ENCODE measurements at places on chromosomes 7 and 10.
A peak's percentile ranks its signal among the peaks of the same experiment; 100 is the strongest.

DNA sequence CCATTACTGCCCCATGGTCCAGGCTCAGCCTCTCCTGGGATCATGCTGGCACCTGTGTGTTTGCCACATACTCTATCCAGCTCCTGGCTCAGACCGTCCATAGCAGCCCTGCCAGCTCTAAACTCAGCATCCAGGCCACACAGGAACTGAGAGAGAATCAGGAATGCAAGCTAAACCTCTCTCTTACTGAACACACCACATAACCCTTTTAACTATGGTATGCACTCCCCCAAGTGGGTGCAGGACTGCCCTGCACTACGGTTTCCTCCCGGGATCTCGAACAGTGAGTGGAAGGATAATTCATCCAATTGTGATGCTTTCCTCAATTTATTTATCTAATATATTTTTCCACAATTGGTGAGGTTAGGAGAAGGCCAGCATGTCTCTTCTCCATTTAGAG, 17.1 kb upstream of the ZNF800 start:
- DNase-seq = no peak

DNA sequence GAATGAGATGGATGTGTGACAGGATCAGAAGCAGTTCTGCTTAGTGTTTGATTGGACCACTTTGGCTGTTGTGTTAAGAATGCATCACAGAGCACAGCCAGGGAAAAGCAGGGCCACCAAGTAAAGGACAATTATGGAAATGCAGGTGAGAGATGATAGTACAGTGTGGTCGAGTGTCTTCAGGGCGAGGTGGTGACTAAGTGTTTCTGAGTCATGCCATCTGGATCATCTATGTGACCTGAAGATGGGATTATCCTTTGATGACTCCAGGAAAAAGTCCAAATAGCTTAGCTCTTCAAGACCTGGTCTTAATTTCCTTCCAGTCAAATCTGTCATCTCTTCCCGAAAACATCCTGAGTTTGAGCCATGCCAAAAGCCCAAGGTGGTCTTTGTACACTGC, 523.2 kb upstream of the IGFBP3 start:
- no peak for DNase-seq

- DNase-seq = no peak
These were observed 191.9 kb upstream of the AGK start for GRCh38 chr7:141359262-141359661.

- DNase-seq = no peak
These were observed 490 bp downstream of the KIN start for GRCh38 chr10:7787150-7787856.

DNA sequence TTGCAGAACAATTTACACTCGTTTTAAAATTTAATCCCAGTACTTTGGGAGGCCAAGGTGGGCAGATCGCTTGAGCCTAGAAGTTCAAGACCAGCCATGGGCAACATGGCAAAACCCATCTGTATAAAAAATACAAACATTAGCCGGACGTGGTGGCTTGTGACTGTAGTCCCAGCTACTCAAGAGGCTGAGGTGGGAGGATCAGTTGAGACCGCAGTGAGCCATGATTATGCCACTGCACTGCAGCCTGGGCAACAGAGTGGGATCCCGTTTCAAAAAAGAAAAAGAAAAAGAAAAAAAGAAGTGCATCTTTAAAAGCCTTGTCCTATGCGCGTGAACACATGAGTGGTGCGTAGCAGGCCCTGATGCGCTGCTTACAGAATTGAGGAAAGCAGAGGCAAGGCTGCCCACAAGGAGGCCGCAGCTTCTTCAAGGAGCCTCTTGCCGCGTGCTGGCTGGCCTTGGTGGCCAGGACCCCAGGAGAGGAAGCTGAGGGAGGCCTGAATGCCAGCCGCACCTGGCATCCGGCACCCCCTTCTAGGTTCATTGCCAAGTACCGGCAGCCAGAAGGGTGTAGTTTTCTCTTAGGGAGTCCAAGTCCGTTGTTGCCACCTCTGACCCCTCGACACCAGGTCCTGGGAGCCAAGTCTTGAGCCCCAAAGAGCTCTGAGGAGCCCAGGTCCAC, 124.5 kb downstream of the UBE2H start:
- no peak for DNase-seq

GRCh38 chr10:116538456-116538855, 7.3 kb upstream of the PNLIP start:
- DNase-seq = no peak

DNA sequence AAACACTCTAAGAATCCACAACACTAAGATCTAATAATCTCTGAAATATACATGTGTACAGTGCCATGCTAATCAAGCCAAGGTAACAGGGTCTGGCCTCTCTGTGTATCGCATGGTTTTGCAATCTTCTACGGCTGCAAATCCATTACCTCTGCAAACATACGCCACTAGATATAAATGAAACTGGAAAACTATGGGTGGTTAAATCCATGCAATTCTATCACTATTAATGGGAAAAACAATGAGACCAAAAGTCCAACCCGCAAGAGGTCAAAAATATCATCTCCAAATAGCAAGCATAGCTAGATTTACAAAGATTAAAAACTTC, 23.0 kb downstream of the SGCE start:
- DNase-seq = no peak

DNA sequence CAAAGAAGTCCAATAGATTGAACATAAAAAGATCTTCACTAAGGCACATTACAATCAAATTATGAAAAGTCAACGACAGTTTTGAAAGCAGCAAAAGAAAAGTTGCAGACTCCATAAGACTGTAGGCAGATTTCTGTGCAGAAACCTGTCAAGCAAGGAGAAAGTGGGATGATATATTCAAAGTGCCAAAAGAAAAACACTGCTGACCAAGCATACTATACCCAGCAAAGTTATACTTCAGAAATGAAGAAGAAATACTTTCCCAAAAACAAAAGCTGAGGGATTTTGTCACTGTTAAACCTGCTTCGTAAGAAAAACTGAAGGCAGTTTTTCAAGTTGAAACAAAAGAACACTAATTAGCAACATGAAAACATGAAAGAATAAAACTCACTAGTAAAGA, 145.5 kb downstream of the ZEB1 start:
- DNase-seq = no peak

GRCh38 chr10:58897236-58897635, 279.2 kb upstream of the PHYHIPL start:
- no peak for DNase-seq

- DNase-seq = no peak
These were observed 8.3 kb downstream of the MDFIC start for GRCh38 chr7:114930107-114930661.

DNA sequence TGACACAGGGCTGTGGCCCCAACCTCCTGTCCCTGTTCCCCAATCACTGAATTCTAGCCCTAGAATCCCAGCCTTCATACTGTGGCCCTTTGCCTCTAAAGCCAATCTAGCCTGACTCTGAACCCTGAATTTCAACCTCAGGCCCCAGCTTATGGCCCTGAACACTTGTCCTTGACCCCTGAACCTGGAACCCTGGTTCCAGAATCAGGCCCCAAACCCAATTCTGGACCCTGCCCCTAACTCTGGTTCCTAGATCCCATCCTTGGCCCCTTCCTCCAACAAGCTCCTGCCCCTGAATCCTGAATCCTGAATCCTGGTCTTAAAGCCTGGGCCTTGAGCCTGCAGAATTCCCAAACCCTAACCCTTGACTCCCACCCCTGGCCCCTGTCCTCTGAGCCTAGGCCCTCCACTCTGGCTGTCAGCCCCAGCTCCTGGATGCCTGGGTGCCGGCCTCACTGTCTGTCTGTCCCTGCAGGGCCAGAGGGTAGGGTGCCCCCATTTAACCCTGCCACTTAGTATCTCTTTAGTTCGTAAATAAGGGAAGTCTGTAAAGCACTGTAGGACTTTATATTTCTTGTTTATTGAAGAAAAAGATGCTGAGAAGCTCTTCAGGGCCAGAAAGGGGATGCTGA, 1.3 kb downstream of the INPP5A start:
- no peak for DNase-seq

- no peak for DNase-seq
These were observed 69.7 kb upstream of the TNS3 start for GRCh38 chr7:47651355-47652317.

DNA sequence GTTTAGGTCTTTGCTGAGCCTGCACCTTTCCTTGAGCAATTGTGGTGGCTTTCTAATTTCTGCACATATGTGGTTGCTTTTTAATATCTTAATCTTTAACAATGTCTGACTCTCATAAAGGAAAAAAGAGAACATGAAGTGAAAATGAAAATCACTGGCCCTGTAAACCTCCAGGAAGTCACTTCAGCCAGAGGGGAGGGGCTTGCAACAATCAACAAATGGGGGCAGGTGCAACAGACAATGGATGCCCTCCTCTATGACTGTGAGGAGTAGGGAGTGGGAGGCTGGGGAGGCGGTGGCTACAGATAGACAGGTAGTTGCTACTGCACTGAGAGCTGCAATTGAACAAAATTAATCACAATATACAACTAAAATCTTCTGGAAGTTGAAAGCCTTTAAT, 1377.4 kb downstream of the XPNPEP1 start:
- no peak for DNase-seq

- DNase-seq = no peak
These were observed 45.1 kb upstream of the INHBA start for GRCh38 chr7:41747961-41748360.

- no peak for DNase-seq
These were observed 101.2 kb downstream of the RGS10 start for GRCh38 chr10:119441151-119441821.

- no peak for DNase-seq
These were observed 67.2 kb downstream of the THNSL1 start for GRCh38 chr10:25083546-25084111.

GRCh38 chr7:70177166-70177565, 578.9 kb downstream of the AUTS2 start:
- DNase-seq = peak; percentile 52

GRCh38 chr10:15439341-15439842, 68.3 kb upstream of the FAM171A1 start:
- no peak for DNase-seq

All from DND-41 (cell line).